ENCODE measurements at places on chromosomes 2 and 18. TPM values are rescaled to one million over a fixed set of nuclear protein-coding genes. Genes with fewer than 3 reads are reported as not detected.

DAW1 gene
- not detected for total RNA-seq

DNA sequence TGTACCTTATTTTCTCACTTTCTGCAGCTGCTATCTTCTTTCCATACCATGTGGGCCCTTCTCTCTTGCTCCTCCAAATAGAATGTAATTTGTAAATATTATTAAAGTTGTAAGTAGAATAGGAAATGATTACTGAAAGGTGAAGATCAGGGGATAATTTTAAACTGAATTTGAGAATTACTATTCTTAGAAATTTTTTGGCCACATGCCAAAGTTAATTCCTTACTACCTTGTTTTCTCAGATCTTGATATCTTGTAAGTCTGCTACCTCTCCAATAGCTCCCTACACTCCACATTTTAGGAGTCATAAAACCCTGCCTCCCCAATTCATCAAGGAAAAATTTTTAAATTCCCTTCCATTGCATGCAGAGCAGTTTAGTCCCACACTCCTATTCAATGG, 442.7 kb downstream of the SATB2 start:
- no peak for DNase-seq

CDK5R2 gene
- total RNA-seq, result not detected

DNA sequence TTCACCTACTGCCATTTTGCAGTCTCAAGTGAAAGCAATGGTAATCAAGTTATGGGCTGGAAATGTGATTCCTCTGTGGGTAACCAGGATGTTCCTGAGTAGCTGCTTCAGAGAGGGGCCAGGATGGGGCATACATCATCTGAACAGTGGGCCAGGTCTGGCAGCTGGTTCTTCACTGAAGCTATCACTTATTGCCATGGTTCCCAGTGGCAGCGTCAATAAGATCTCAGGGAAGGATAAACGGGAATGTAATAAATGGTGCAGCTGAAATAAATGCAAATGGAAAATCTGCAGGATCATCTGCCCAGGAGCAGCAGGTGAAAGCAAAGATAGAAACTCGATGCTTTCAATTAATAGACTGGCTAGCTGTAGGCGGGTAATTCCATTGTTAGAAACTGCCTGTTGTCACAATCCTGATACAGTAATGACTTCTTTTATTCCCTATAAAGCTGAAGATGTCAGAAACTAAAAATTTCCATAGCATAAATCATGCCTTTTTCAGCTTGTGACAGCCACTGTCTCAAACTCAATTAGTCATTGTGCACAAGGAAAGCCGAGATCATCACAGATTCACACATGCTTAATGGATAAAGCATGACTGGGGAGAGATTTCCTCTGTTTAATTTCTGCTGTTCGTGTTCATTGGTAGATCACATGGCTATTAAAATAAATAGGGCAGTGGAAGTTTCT, 56.2 kb upstream of the CCDC85A start:
- DNase-seq, result no peak

DNA sequence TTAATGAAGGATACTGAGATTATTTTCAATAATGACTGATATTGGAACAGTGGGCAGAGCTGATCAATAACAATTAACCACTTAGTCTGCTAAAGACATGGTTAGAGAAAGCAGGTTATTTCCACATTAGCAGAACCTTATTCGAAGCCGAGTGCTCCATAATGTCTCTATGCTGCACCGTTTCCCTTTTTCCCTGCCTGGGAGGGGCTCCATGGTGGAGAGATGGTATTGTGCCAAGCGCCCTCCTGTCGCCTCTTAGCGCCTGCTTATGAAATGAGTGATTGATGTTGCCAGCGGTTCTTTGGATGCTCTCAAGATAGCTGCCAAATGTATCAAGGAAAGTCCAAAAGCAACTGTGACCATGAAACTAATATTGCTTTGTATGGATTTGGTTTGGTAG, 34.6 kb upstream of the INSIG2 start:
- no peak for DNase-seq

DNA sequence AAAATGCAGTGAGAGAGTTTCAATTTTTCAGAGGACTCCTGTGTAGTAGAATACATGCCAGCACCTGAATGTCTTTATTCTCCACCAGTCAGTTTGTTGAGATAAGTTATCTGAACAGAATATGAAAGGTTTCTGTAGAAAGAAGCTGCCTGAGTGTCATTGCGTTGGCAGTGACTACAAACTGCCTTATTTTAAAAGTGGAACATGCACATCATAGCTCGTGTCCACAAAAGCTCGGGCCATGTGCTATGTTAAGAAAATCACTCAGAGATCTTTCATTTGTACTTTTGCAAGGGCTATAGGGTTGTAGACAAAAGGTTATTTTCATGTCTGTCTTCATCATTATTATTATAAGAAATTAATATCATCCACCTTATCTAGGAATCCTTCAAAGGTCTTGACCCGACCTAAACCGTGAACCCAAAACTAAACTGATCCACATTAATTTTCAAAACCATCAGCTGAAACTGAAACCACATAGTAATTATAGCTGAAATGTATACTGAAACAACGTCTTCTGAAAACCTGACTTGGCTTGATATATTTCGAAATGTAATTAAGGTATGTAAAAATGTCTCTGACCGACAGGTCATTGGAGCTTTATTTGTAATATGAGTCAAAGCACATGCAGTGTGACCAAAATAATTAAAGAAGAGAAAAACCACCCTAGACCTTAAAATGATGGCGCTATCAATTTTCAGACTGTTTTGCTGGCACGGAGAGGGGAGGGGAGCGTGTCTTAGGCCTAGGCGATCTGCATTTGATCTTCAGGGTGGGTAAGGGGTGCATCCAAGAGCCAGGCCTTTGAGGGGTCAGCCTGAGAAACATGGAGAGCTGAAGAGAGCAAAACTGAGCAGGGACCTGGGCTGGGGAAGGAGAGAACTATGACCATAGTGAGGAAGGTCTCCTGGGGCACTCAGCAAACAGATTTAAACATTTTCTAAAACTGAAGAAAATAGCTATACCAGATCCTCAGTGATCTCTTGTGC, 232.1 kb downstream of the SOX11 start:
- no peak for DNase-seq

ZNF521 gene
- total RNA-seq, result not detected

CDKL4 gene
- not detected for total RNA-seq

- DNase-seq, result no peak
Observed at GRCh38 chr2:41101281-41101680, 649.4 kb upstream of the SLC8A1 start.

- DNase-seq, result no peak
Observed at GRCh38 chr2:174332217-174332963, 2.4 kb upstream of the SP9 start.

- no peak for DNase-seq
Observed at GRCh38 chr2:134117676-134118075, 136.2 kb upstream of the MGAT5 start.

DNA sequence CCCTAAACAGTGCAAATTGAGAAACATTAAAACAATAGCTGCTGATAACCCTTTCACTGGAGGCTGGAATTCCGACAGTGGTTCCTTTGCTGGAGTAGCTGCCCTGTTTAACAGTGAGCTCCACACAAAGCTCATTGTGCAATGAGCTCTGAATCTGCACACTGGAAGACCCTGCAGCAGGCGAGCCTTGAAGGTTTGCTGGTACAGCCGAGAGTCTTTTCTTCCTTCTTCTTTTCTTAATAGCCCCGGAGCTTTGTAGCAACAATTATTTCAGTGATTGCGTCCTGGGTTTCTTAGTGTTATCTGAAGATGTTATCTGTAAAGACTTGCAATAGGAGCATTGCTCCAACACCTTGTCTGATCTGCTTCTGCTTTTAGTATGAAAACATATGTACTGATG, 50.8 kb upstream of the CXCR4 start:
- no peak for DNase-seq

- no peak for DNase-seq
Observed at GRCh38 chr18:1797235-1797634, 774.1 kb downstream of the METTL4 start.

CDH19 gene
- not detected for total RNA-seq

GRCh38 chr2:20065885-20066602, 14.6 kb upstream of the LAPTM4A start:
- peak; percentile 3 for DNase-seq

- no peak for DNase-seq
Observed at GRCh38 chr2:240886678-240887609, 9.0 kb downstream of the MAB21L4 start.

GRCh38 chr2:79935771-79936657, 368.5 kb downstream of the LRRTM1 start:
- DNase-seq, result peak; percentile 1

CXCR2 gene
- 1.2 TPM for total RNA-seq

- no peak for DNase-seq
Observed at GRCh38 chr18:70292628-70293027, 3.8 kb downstream of the SOCS6 start.

DNA sequence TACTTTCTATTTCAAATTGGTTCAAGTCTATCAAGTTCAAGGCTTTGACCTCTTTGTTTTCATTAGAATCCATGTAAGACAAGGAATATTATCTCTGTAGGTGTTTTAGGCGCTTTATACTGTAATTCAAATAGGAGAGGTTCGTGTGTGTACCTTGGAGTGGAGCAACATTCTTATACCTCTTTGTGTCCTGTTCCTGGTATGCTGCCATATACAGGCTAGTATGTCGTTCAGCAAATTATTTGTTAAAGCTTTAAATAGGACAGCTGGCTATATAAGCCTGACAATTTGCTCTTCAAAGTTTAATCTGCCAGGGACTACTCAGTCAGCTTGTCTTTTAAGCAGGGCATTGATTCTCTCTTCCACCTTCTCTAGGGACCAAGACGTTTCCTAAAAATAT, 31.1 kb upstream of the SPAG16 start:
- DNase-seq, result no peak

DNA sequence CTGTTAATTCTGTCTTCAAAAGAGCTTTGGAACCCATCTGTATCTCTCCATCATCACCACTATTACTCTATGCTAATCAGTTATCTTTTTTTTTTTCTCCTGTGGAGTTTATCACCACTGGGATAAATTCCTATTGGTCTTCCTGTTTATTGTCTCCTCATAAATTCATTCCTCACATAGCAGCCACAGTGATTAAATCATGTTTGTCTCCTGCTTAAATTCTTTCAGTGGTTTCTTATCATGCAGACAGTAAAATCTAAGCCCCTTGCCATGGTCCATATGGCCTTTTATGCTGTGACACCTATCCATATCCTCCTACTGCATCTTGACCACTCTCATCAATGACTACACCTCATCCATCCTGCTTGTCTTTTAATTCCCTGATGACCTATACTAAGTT, 239.8 kb upstream of the ZEB2 start:
- DNase-seq, result no peak

DNA sequence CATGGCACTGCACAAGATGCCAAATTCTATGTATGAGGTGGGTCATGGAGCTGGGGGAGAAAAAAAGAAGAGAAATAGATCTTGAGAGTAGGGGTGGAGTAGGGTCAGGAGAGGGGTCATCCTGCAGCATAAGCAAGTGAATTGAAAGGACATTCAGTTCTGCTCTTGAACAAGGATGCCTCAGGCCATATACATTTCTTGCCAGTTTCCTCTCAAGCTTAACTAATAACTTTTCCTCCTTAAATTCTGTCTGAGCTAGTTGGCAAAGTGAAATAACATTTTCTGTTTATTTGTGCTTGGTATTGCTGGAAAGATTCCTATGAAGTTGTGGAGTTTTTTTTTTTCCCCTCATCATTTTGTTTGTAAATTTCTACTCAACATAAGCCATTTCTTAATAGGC, 99.0 kb upstream of the LTBP1 start:
- DNase-seq, result no peak

VWA3B gene
- not detected for total RNA-seq

DNA sequence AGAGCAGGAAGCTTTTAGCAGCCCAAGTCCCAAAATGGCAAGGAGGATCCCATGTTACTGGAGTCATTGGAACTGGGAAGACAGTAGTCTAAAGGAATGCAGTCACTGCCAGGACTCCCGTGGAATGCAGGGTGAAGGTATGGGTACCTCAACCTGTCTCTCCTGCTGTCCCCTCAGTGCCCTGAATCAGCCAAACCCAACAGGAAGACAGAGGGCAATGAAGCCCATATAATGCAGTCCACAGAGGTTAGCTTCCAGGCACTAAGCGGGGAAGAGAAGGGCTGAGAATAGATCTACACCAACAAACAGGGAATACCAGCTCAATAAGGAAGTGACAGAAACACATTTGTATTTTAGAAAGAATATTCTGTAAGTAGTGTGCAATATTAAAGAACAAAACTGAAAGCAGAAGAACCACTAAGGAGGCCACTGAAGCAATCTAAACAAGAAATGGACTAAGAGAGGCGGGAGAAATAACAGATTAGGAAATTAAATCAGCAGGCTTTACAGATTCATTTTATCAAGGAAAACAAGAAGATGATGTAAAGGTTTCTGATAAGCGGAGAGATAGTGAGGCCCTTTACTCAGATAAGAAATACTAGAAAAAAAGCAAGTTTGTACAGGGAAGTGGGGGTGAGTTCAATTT, 8.3 kb downstream of the NEMP2 start:
- DNase-seq, result no peak

ALPP gene
- total RNA-seq, result not detected

DNA sequence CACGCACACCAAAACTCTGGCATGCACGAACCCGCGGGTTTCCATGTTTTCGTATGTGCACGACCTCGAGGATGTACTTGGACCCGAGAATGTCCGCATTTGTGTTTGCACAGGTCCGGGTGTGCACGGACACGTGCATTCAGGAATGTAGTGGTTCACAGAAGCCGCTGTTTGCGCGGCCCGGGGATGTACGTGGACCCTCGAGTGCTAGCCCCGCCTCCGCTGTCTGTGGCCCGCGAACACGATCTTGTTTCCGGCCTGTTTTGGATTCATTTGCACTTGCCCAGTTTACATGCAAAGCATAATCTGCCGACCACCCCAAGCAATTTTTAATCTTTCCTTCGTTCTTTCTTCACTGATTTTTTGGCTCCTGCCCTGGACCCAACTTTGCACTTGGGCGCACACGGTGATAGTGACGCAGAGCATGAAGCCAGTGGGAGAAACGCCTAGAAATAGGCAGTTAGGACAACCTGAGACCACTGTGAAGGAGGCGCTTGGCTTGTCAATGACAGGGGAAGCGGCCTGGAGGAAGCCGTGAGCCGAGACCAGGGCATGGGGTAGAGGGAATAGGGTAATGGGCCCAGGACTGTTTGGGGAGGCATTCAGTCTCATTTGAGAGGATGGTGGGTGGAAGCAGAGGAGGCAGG, 45.4 kb upstream of the PTMA start:
- DNase-seq, result no peak

PMAIP1 gene
- total RNA-seq, result 82.0 TPM

GRCh38 chr2:182522405-182522896, 95.6 kb upstream of the PDE1A start:
- no peak for DNase-seq

GRCh38 chr2:24712296-24712695, 80.9 kb downstream of the PTRHD1 start:
- no peak for DNase-seq
